Breast epithelium (tissue), 4 donors: ENCODE measurements at places on chromosomes 5 and 9. TPM values are rescaled to one million over a fixed set of nuclear protein-coding genes. Genes with fewer than 3 reads are reported as not detected.

GRCh38 chr5:180180846-180181245 lies 28.2 kb downstream of the RASGEF1C start:
- H3K27me3 ChIP-seq, result no peaks in the 10 kb centered on the region
- H3K4me1 ChIP-seq, result no peaks in the 10 kb centered on the region
- peak; percentile 14 for DNase-seq
- H3K4me3 ChIP-seq, result no peak overlapping the region

GRCh38 chr5:142548739-142549275 lies 137.1 kb downstream of the FGF1 start:
- H3K4me3 ChIP-seq, result no peak overlapping the region
- H3K27ac ChIP-seq, result no peak overlapping the region
- no peaks in the 10 kb centered on the region for H3K4me1 ChIP-seq
- H3K36me3 ChIP-seq, result no peaks in the 10 kb centered on the region

- no peak overlapping the region for H3K4me3 ChIP-seq
- no peak overlapping the region for H3K27ac ChIP-seq
- H3K36me3 ChIP-seq, result no peaks in the 10 kb centered on the region
Observed at GRCh38 chr9:112384690-112385089, 4.8 kb downstream of the HSDL2 start.

GRCh38 chr9:114278881-114279570 lies 43.9 kb upstream of the ORM1 start:
- H3K27me3 ChIP-seq, result no peaks in the 10 kb centered on the region
- H3K4me1 ChIP-seq, result no peaks in the 10 kb centered on the region
- no peak for DNase-seq

DNA sequence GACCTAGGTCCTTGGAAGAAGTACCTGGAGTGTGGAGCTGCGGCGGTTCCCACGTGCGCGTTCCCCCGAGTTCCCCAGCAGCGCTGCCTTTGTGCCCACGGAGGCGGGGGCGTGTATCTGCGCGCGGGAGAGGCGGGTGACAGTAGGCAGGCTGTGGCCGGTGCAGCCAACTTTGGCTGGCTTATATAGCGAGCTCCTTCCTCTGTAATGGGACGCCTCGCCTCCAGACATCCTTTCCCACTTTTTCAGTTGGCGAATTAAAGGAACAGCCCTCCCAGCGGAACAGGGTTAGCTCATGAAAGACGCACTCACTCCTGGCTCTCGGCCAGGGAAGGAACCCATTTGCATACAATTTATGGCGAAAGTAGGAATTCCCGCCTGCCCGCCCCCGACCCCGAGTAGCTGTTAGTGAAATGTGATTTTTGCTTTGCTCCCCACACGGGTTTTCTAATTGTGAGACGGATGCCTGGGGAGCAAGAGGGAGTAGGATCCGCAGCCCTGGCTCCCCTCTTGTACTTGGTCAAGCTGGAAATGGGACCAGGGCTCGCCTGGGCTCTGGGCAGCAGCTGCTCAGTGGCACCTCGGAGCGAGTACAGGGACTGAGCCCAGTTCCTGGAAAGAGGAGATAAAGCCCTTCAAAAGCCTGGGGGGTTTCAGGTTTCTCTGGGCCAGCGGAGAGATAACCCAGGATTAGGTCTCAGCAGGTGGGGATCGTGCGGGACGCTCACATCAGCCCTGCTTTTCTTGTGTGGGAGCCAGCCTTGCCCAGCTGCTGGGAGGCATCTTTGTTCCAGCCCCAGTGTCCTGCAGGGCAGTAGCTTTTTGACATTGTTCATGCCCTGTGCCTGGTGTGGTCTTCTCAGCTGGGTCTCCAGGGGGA lies at the start of gene TNC:
TSS of gene TNC (minus strand) at position 159 of the 880 bp plus-strand sequence. CDS start 27,139 bp downstream, outside the sequence.
- no peaks in the 10 kb centered on the region for H3K27me3 ChIP-seq
- no peaks in the 10 kb centered on the region for H3K36me3 ChIP-seq
- H3K27ac ChIP-seq, result peak within 1 kb of the TSS; percentile 64
- peak within 1 kb of the TSS; percentile 26 for H3K4me3 ChIP-seq
- DNase-seq, result peak; percentile 57

GRCh38 chr5:132227485-132228240 lies at the start of gene P4HA2:
P4HA2 (minus strand) TSS chr5:132227853; CDS start chr5:132218626, 9,227 bp downstream.
- H3K36me3 ChIP-seq, result no peaks in the 10 kb centered on the region
- H3K27me3 ChIP-seq, result no peaks in the 10 kb centered on the region
- DNase-seq, result peak; percentile 69
- no peaks in the 10 kb centered on the region for H3K4me1 ChIP-seq
- peak within 1 kb of the TSS; percentile 93 for H3K27ac ChIP-seq

Gene FAM120AOS
- total RNA-seq, result 70.4 TPM
